ENCODE measurements at places on chromosomes 6 and 20.

DNA sequence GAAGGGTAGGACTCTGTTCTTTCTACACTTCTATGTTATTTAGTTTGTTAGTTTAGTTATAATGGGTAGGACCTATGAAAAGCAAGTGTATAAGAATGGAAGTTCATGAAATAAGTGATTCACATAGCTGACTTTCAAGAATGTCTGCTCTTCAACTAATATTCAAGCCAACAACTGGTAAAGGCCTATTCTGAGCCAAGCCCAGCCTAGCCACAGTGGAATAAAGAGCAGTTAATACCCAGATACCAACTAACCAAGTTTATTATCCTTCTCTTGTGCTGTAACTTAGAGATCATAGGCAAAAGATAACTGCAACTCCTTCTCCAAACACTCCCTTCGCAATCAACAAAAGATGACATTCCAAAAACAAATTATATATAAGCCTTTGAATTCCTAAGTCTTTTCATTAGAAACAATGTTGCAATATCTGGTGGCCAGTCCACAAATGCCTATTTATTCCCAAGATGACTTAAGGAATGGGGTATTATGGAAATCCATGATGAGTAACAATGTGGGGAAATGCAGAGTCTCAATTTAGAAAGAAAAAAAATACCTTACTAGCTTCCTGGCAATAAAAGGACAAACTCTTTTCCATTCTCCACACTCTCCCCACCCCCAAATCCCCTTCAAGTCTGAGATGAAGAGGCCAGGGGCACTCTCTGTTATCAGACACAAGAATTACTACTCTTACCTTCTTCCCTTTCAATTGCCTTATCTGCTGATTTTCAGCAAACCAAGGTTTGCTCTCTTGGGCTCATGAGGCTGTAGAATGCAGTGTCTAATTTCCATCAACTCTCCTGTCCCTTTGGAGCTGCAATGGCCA lies 27.4 kb downstream of the BTBD9 start:
- DNase-seq: no peak

- DNase-seq: no peak
These were observed 70.8 kb downstream of the CDKAL1 start for GRCh38 chr6:20605061-20605460.

DNA sequence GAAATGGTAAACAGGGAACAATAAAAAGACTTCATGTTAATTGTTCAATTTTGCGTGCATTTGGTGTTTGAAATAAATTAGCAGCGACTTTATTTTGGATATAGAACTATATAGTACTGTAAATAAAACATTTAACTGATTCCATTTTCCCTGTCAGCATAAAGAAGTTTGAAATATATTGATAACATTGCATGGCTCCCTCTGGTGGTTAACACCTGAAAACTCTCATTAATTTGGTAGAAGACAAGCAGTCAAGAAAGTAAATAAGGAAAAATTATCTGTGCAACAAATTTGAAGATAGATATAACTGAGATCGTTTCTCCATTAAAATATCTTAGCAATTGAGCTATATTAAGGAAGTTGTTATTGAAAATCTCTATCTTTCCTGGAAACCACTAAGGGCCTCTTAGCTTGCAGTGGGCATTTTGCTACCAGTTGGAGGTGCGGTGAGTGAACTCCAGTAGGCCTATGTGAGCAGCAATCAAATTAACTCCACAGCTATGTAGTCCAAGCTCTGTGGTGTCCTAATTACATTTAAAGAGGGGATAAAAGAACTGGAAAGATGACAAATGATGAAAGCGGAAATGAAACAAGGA lies 435.7 kb upstream of the FKBP1C start:
- DNase-seq: no peak

GRCh38 chr6:104729433-104729832 lies 130.3 kb downstream of the HACE1 start:
- no peak for DNase-seq

DNA sequence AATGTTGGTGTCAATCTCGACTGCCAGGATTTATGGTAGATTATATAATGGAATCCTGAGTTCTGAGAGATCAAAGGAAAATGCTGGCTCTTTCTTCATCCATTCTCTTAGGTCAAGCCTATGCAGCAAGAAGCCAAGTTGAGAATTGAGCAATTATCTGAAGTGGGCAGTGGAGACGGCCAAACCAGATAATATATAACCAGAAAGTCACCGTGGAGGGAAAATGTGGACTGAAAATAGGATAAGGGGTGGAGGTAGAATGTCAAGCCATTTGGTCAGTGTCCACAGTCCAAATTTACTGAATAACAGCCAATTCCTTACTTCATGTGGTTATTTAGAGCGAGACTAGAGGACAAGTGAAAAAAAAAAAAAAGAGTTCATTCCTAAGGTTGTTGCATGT lies 107.8 kb upstream of the ESR1 start:
- no peak for DNase-seq

DNA sequence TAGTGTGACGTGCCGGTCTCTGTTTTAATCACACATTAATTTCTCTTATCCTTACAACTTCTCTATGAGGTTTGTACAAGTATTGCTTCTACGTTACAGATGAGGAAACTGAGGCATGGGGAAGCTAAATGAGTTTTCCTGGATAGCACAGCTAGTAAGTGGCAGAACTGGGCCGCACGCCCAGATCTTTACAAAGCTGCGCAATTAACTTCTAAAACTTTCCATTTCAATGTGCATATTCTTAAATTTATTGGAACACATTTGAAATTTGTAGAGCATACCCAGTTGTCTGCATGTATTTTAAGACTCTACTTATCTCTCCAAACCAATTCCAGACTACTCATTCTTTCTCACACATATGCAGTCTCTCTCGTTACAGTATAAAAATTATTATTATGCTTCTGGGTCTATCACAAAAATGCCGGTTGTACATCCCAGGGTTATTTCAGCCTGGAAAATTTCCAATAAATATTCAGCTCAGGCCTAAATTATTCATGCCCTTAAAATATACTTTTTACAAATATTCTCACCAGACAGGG lies 10.2 kb upstream of the PERP start:
- no peak for DNase-seq

DNA sequence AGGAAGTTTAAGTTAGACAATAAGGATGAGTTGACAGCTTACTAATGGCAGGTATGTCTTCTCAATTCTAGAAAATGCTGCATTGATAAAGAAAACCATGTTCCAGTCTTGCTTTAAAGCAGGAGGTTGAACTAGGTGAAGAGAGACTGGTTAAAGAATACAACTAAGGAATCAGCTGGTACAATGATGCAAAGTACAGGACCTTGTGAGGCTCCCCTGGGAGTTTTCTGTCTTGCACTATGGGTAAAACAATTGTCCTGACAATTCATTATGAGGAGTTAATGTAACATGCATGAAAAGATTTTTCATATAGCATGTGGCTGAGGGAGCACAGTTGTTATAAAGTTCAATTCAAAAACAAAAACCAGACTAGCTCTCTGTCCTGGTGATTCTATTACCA lies 157.2 kb downstream of the BMP2 start:
- DNase-seq: no peak

GRCh38 chr20:24473435-24474223 lies 4.2 kb downstream of the SYNDIG1 start:
- DNase-seq: no peak

DNA sequence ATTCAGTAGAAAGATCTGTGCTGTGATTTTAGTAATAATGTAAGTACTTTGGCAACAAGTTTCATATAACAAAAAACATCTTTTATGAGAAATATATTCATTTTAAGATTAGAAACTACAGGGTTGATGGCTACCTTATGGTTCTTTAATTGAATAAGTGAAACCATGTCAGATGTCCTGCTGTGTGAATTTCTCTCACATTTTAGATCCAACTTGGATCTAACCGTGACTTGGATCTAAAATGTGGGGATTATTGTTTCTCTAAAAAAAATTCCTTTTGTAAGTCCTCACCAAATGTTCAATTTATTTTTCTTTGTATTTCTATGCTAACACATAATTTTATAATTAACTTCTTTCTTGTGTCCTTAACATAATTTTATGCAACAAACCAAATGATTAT lies 30.4 kb downstream of the ZC2HC1B start:
- DNase-seq: no peak

DNA sequence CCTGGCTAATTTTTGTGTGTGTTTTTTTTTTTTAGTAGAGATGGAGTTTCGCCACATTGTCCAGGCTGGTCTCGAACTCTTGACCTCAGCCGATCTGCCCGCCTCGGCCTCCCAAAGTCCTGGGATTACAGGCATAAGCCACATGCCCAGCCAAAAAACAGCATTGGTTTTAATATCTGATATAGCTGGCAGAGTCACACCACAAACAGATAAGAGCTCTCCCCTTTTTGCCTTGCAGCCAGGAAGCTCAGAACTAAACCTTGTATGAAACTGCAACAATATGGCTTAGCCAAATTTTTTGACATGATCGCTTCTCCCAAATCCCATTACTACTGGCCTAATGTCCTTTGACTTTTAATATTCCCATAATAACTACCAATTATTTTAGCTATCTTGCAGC lies 4.9 kb downstream of the ACOT8 start:
- DNase-seq: no peak

DNA sequence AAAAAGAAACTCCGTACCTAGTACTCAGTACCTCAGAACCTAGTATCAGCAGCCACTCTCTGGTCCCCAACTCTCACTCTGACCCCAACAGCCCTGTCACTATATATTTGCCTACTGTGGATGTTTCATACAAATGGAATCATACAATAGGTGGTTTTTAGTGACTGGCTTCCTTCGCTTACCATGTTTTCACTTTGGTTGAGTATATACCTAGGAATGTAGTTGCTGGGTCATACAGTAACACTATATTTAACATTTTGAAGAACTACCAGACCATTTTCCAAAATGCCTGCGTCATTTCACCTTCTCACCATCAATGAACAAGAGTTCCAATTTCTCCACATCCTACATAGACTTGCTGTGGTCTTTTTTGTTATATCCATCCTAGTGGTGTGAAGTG lies 283.2 kb downstream of the GMDS start:
- DNase-seq: no peak

DNA sequence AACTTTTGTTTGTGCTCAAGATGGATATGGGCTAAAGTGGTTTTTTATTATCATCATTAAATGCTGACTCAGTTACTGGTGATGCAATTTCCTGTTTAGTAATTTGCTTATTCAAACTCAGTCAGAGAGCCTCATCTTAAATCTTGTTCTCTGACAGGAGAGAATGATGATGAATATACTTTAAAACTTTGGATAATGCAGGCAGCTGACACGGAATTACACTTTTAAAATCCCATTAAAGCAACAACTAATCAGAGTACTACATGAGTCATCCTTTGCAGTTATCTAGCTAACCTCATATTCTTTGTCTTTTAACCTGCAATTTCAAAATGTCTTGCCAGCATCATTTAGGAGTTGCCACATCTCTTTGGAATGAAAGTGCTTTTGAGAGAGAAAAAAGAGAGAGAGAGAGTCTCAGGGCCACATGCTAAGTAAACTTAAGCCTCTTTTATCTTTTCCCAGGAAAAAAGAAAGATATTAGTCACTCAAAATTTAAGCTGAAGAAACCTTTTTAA lies 9.2 kb upstream of the C6orf141 start:
- no peak for DNase-seq

DNA sequence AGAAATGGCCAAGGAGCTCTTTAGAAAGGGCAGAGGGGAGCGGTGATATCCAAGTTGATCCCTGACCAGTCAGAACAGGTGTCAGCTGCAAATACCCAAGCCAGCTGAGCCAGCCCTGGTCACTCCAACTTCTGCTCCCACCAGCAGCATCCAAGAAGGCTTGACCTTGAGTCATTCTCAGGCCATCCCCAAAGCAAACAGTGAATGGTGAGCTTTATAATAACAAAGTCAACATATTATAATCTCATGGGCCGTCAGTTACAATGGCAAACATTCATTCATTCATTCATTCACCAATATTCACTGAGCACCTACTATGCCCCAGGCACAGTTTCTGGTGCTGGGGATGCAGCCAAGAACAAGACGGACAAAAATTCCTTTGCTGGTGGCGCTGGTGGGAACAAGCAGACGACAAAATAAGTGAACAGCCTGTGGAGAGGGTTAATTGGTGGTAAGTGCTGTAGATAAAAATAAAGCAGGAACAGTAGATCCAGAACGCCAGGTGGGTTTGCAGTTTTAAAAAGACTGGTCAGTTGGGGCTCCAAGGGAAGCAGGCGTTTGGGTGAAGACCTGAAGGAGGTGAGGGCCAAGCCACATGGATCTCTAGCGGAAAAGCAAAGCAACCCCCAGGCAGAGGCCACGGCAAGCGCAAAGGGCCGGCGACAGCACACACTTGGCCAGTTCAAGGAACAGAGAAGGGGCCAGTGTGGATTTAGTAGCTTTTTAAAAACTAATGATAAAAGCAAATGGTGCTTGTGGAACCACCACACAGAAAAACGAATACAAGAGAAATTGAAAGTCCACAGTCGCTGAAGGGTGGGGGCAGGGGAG lies 131.8 kb upstream of the PTPN1 start:
- no peak for DNase-seq

DNA sequence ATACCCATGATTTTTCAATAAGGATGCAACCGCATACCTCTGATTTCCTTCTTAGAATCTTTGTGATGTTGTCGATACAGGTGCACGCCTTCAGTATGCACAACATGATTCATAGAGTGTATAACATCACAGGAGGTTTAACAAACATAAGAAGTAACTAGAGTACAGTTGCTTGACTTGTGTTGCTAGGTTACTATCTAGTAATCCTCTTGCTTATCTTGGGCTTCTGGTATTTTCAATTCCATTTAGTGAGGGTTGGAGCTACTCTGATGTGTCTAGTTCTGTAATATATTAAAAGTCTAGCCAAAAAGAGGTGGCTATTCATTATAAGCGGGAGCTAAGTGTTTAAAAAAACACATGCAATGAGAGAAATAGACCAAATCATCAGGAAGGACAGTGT lies 85.5 kb upstream of the TENT5A start:
- no peak for DNase-seq

DNA sequence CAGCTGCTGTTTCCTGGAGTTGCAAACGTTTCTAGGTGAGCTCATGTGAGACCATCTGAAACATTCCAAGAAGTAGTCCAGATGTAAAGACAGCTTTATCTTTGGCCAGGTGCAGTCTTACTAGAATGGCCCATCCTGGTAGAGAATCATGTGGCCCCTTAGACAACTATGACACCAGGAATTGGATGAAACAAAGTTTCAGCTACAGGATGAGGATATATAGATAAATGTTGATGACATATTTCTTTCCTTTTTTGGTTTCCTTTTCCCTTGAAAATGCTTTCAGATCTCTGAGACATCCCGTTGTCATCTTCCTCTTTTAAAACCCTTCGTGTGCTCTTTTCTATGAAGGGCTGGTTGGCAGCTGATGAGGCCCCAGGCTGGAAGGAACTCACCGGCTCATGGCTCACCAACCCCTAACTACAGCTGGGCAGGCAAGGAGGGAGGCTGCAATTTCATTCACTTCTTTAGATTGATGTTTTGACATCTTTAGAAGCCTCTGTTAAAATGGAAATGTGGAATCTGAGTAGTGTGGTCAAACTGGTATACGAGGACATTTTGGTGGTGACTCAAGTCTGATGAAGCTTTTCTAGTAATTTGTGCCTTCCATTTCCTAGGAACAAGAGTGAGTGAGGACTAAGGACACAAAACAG lies 167.9 kb upstream of the TNFAIP3 start:
- DNase-seq: peak; percentile 46

- DNase-seq: no peak
These were observed 62.4 kb downstream of the PDE10A start for GRCh38 chr6:165600606-165601005.

All from activated CD4-positive, alpha-beta memory T cell treated with anti-CD3 and anti-CD28 coated beads, Interleukin-2, amount 10 ng/mL, durations not matched to agents 7 days and 5 days (primary cell).